GM20000 (cell line): ENCODE measurements at places on chromosomes 3 and 15.

DNA sequence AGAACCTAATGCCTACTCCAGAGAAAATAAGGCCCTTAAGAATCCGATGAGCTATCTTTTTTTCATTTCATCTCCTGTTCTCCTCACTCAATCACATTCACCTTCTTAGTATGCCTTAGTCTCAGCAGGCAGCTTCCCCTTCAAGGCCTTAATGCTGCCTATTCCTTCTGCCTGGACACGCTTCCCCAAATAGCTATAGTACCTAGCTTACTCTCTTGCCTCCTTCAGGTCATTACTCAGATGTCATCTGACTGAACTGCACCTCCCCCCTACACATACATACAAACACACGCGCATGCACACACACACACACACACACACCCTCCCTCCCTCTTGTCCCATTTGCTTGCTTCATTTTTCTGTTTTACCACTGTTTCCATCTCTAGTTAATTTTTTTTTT is 191.5 kb upstream of the MLF1 start:
- no peak for DNase-seq

DNA sequence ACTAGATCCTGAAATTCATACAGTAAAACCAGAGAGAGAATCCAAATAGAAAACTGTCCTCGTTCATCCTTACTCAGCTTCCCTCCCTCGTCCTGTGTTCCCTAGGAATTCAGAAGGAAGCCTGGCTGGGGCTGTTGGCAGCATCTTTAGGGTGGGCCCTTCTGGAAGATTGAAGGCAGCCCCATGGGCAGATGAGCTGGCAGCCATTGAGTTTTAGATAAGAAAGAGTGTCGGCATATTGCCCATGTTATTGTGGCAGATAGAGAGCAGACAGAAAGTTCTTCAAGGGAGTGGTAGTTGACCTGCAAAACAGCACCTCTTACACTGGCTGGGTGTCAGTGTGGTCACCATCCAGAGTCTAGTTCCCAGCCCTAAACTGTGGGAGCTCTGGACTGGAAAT is 23.5 kb downstream of the TMOD2 start:
- DNase-seq: no peak

DNA sequence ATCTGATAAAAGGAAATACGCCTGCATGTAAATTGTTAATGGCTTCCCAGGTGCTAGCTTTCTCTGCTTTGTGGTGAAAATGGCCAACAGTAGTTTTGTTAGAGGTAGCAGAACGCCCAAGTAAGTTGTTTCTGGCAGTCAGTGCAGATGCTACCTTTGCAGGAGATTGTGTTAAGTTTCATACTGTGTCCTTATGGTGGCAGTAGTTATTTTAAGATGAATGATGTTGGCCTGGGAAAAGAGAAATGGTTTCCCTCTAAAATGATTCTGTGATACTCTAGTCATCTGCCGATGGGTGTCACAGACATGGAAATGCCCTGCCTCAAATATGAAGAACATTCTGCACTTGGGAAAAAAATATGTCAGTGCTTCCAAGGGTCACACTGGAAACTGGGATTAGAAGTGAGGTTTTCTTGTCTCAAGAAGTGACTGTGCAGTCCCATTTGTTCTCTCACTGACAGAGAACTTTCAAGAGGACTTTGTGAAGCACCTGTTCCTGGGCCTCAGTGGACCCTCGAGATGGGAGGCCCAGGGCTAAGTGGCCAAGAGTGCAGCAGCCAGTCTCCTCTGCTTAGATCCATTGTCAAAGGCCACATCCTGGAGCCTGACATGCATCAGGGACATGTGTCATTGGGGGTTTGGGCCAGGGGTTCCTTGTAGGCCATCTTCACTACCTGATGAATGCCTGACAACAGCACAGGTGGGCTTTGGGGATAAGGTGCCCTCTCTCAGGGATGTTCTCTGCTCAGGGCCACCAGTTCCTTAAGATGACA is 393.3 kb downstream of the CACNA2D3 start:
- DNase-seq: no peak

DNA sequence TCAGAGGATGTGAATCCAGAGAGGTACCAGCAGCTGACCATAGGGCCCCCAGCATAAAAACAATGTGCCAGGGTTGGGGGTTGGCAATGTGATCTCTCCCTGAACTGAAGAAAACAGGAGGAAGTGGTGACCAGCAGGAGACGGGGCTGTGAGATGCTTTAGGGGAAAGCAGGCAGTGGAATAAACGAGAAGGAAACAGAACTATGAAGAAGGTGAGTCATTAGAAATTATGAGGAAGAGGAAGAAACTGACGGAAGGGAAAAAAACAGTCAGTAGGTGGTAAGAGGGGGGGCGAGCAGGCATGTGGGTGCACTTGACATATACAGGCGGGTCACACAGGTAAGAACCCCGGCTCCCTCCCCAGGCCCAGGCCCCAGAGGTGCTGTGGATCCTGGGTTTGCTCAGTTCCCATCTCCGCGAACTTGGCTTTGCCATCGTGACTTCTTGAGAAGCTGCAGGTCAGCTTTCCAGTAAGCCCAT is 42.2 kb upstream of the B3GNT5 start:
- no peak for DNase-seq
